ENCODE measurements at places on chromosomes 11 and 22. TPM values are rescaled to one million over a fixed set of nuclear protein-coding genes. Genes with fewer than 3 reads are reported as not detected.

Gene SCGB1A1
- total RNA-seq, result not detected

Gene APOA4
- not detected for total RNA-seq

Gene MMP8
- total RNA-seq, result not detected

Gene SAA4
- not detected for total RNA-seq

Gene SOX6
- 2.5 TPM for total RNA-seq

Gene CRYBB3
- not detected for total RNA-seq

Gene PGAP2
- 34.3 TPM for total RNA-seq

Gene TRIM48
- total RNA-seq, result not detected

Gene PGR
- total RNA-seq, result not detected

Gene MS4A1
- total RNA-seq, result not detected

Gene MYOD1
- total RNA-seq, result not detected
